ENCODE measurements at places on chromosomes 5 and 9.

GRCh38 chr5:4625206-4625896 lies 514.8 kb upstream of the ADAMTS16 start:
- DNase-seq = no peak

GRCh38 chr5:96614110-96614691 lies 48.0 kb upstream of the CAST start:
- DNase-seq = no peak

GRCh38 chr5:150022158-150022531 lies 21.6 kb downstream of the HMGXB3 start:
- no peak for DNase-seq

GRCh38 chr5:169785771-169786618 lies 148.9 kb downstream of the DOCK2 start:
- DNase-seq = no peak

DNA sequence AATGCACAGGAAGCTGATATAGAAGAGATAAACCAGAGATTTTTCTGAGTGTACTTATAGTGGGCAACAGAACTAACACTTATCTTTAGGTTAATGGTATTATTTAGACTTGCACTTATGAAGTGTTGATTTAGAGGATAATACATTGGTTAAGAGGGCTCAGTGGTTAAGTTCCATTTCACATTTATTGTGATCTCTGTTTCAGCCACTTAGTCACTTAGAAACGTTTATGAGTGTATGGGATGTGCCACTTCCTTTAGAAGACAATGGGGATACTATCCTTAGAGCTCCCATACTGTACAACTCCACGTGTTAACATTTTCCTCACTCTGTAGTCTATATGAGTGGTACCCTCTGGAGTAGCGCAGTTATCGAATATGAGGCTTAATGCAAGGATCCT lies 57.5 kb downstream of the PIP5K1B start:
- no peak for DNase-seq

DNA sequence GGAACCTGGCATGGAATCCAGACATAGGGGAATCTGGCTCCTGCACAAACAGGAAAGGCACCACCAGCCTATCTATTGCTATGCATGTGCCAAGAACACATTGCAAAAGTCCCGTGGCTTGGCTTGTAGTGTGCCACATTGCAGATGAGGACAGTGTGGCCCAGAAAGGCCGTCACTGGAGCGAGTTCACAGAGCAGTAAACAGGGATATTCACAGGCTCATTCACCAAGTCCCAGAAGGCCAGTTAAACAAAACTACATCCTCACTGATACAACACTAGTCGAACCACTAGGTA lies 39.6 kb upstream of the TRIM32 start:
- DNase-seq = no peak

DNA sequence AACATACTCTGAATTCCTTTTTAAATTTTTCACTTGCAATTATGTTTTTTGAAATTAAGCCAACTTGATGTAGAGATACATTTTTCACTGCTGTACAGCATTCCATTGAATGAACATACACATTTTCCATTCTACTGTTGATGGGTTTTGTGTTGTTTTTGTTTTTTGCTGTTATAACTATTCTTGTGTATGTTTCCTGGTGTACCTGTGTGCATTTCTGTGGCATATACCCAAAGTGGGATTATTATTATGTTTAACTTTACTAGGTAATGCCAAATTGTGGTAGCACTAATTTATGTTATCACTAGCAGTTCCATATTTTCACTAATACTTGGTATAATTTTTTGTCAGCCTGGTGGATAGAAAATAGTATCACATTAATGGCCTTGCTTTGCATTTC lies 2.7 kb downstream of the RFESD start:
- DNase-seq = no peak

GRCh38 chr5:31404325-31404724 lies 127.6 kb downstream of the DROSHA start:
- DNase-seq = no peak

DNA sequence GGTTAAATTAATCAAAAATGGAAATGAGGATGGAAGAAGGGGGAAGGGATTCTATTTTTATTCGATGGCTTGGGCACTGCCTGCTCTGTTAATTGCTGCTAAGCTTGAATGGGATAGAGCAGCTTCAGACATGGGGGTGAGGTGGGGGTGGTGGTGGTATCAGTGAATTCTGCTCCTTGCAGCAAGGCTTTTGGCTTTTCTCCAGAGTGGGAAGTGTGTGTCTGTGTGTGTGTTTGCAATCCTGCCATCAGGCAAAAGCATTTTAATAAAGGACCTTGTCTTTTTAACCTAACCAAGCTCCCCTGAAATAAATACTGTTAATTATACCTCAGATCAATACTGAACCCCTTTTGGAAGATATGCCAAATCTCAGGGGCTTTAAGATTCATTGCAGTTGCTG lies 110.9 kb upstream of the GPR151 start:
- DNase-seq = no peak

GRCh38 chr9:131308906-131309529 lies 19.5 kb downstream of the PLPP7 start:
- DNase-seq = no peak

- no peak for DNase-seq
Measured at GRCh38 chr9:33346564-33346963, 55.8 kb downstream of the AQP7 start.

- DNase-seq = no peak
Measured at GRCh38 chr9:129270205-129270604, 92.1 kb upstream of the IER5L start.

- DNase-seq = no peak
Measured at GRCh38 chr9:93595461-93595860, 19.1 kb downstream of the PHF2 start.

GRCh38 chr5:141149812-141150211 lies at the start of gene PCDHB6:
PCDHB6 (plus strand) TSS chr5:141150057; CDS start chr5:141150258, 201 bp downstream.
- no peak for DNase-seq

GRCh38 chr5:122500245-122501088 lies 188.4 kb downstream of the SNCAIP start:
- DNase-seq = no peak

DNA sequence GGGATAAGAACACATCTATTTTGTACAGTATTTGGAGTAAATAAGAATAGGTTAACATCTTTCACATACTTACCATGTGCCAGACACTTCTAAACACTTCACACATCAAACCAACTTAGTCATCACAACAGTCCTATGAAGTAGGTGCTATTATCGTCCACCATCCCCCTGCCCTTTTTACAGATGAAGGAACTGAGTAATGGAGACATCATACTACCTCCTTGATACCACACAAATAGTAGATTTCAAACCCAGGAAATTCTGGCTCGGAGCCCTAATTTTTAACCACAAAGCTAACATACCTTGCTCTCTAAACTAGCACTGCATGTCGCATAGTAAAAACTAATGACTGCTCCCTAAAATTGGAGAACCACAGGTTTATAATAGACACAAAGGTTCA lies 4.2 kb upstream of the ZNF366 start:
- no peak for DNase-seq

GRCh38 chr9:133113949-133114885 lies 6.8 kb downstream of the RALGDS start:
- DNase-seq = no peak

- DNase-seq = no peak
Measured at GRCh38 chr9:127155314-127155960, 33.0 kb upstream of the ANGPTL2 start.

- no peak for DNase-seq
Measured at GRCh38 chr5:178242416-178242815, 9.8 kb upstream of the PHYKPL start.
